A549 treated with AZD2906 at 1 μM for 4 hours (cell line): ENCODE measurements at places on chromosomes 16 and 17. TPM values are rescaled to one million over a fixed set of nuclear protein-coding genes. Genes with fewer than 3 reads are reported as not detected.

The G6PC1 gene
- total RNA-seq, result 0.02 to 0.04 TPM (median 0.03 TPM) in 3 of 5 replicates, not detected in the others

The CCDC154 gene
- total RNA-seq, result 0.07 to 0.36 TPM (median 0.18 TPM) in 5 replicates

The SHBG gene
- 0.45 to 0.90 TPM (median 0.73 TPM) in 5 replicates for total RNA-seq

The PHKG2 gene
- 19.5 to 30.8 TPM (median 26.9 TPM) in 5 replicates for total RNA-seq

The CDH3 gene
- 0.23 to 0.37 TPM (median 0.30 TPM) in 5 replicates for total RNA-seq

The PRAC2 gene
- not detected in 5 replicates for total RNA-seq

The KRTAP9-4 gene
- total RNA-seq, result not detected in 5 replicates

The KRT33A gene
- not detected in 5 replicates for total RNA-seq

The GAST gene
- 0.17 TPM in 1 of 5 replicates, not detected in the others for total RNA-seq

The GINS3 gene
- total RNA-seq, result 19.4 to 24.2 TPM (median 20.3 TPM) in 5 replicates

The ETV4 gene
- total RNA-seq, result 57.6 to 67.4 TPM (median 65.7 TPM) in 5 replicates

The ARL16 gene
- total RNA-seq, result 44.8 to 49.2 TPM (median 48.3 TPM) in 5 replicates

The CEMP1 gene
- 0.06 to 0.15 TPM (median 0.09 TPM) in 3 of 5 replicates, not detected in the others for total RNA-seq

The CCL15 gene
- total RNA-seq, result not detected in 5 replicates

The CCL5 gene
- 0.79 to 1.5 TPM (median 1.2 TPM) in 5 replicates for total RNA-seq

The TEX14 gene
- 0.22 to 0.33 TPM (median 0.32 TPM) in 5 replicates for total RNA-seq

The ANKRD40CL gene
- not detected in 5 replicates for total RNA-seq

The RHOT2 gene
- 64.8 to 96.0 TPM (median 88.4 TPM) in 5 replicates for total RNA-seq

The KRTAP4-4 gene
- total RNA-seq, result not detected in 5 replicates

The CDK5R1 gene
- total RNA-seq, result 6.1 to 6.7 TPM (median 6.3 TPM) in 5 replicates

The IFI35 gene
- 17.3 to 20.9 TPM (median 19.0 TPM) in 5 replicates for total RNA-seq

The PLA2G15 gene
- 15.0 to 16.6 TPM (median 15.1 TPM) in 5 replicates for total RNA-seq

The PNMT gene
- total RNA-seq, result 0.10 to 0.68 TPM (median 0.63 TPM) in 5 replicates

The IL21R gene
- total RNA-seq, result 0.03 to 0.11 TPM (median 0.06 TPM) in 4 of 5 replicates, not detected in the other

The NEUROD2 gene
- 0.01 to 0.07 TPM (median 0.01 TPM) in 3 of 5 replicates, not detected in the others for total RNA-seq

The MRPS34 gene
- 151 to 264 TPM (median 250 TPM) in 5 replicates for total RNA-seq

The ABCC6 gene
- total RNA-seq, result 0.72 to 1.4 TPM (median 0.80 TPM) in 5 replicates

The VMO1 gene
- 0.39 to 1.4 TPM (median 0.76 TPM) in 5 replicates for total RNA-seq

The RANGRF gene
- 35.6 to 48.3 TPM (median 43.8 TPM) in 5 replicates for total RNA-seq
